ENCODE measurements at places on chromosomes 1 and 21. TPM values are rescaled to one million over a fixed set of nuclear protein-coding genes. Genes with fewer than 3 reads are reported as not detected.

GRCh38 chr1:17194615-17195528 is 10.1 kb upstream of the PADI1 start:
- no peak for DNase-seq

DNA sequence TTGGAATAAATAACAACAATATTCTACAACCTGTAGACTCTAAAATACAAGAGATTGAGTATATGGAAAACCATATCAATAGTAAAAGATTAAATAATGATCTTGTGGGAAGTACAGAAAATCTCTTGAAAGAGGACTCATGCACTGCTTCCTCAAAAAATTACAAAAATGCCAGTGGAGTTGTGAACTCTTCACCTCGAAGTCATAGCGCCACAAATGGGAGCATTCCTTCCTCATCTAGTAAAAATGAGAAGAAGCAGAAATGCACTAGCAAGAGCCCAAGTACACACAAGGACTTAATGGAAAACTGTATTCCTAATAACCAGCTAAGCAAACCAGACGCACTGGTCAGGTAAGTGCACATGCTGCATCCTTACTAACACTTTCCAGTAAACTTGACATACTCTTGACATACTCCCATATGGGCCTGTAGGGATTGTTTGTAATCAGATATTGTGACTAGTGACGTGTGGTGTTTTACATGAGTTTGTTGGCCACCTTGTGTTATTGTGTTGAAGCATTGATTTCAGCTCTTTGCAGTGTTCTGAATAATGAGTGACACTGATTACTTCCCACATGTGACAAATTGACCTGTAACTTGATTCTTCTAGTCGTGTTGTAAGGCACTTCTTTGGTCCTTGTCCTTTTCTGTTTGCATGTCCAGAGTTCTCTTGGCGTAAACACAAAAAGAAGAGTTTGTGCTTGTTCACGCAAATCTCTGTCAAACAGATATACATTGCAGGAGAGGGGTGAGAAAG is 28.0 kb downstream of the MACO1 start:
- DNase-seq: no peak

Gene COL16A1
- total RNA-seq: 28.9 TPM

- DNase-seq: no peak
These were observed 5.8 kb downstream of the INKA2 start for GRCh38 chr1:111733183-111733991.

Gene TMEM200B
- total RNA-seq: 8.7 TPM

Gene IRF2BP2
- 161 TPM for total RNA-seq

DNA sequence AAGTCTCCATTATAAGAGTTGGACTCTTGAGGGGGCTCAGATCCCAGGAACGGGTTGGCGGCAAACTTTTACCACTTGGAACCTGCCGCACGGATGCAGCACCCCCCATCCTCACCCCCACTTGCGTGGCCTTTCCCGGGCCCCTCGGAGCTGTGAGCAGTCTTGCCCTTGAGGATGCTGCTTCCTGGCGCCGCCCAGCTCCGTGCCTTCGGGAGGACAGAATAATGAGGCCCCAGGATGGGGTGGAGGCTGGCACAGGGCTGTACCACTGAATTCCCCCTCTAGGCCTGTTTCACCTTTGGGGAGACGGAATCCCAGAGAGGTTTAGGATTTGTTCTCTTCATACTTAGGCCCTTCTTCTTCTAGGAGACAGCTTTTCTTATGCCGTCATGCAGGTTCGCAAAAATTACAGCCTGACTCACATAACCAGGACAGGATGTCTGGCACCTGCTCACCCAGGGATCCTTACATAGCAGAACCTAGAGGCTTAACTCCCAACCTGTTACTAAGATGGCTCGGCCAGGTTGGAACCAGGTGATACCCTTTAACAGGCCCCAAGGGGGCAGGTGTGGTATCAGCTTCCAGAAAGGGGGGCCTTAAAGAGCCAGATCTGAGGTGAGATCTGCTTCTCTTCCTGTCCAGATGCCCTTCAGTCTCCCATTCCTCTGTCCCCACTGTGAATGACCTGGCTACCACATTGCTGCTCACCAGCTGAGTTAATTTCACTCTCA is 1.5 kb downstream of the TRNP1 start:
- no peak for DNase-seq

- DNase-seq: peak; percentile 69
These were observed 22.9 kb upstream of the EPS8L3 start for GRCh38 chr1:109786531-109787021.

GRCh38 chr1:59897165-59897564 is 29.4 kb downstream of the CYP2J2 start:
- no peak for DNase-seq

GRCh38 chr1:201756406-201756805 is 72.6 kb upstream of the IPO9 start:
- DNase-seq: no peak

DNA sequence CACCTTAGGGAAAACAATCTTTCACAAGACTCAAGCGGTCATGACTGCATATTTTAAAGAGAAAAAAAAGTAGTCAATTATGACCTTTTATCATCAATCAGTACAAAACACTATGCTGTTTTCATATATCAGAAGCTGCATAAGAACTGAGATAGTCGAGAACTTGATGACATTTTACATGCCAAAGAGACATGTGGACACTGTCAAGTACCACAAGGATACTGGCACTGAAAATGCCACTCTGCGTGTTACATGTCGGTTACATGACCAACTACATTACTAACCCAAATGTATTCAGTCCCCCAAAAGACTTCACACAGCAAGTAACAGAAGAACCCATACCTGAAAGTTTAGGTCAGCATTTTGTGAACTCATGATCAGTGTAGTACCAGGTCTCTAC is 975.0 kb upstream of the ADGRL4 start:
- no peak for DNase-seq

Data from upper lobe of right lung (tissue), 1 donor.